ENCODE measurements at places on chromosomes 7 and 10.

- peak; percentile 47 for DNase-seq
These were observed 45.7 kb upstream of the RBM33 start for GRCh38 chr7:155598810-155599210.

DNA sequence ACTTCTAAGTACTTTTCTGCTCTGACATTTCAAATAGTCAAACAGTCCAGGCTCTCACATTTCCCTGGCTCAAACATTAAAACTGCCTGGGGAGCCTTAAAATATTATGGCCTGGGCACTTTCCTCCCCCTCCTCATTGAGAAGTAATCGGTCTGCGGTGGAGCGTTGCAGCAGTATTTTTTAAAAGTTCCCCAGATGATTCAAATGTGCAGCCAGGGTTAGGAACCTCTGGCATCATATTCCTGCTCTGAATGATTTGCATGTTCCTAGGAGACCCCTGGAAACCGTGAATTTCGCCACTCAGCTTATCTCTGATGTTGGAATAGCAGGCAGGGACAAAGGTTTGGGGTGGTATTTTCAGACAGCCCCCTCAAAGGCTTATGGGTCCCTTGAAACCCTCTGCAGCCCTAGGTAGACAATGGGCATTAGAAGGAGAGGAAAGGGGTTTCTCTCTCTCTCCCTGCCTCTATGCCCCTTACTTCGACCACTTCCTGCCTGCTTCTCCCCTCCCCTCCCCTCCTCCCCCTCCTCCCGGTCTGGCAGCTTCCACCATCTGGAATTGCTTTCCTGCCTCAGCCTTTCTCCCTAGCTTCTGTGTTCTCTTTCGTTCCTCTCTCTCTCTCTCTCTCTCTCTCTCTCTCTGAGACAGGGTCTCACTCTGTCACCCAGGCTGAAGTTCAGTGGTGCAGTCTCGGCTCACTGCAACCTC is 622.2 kb downstream of the GALNT17 start:
- no peak for DNase-seq

DNA sequence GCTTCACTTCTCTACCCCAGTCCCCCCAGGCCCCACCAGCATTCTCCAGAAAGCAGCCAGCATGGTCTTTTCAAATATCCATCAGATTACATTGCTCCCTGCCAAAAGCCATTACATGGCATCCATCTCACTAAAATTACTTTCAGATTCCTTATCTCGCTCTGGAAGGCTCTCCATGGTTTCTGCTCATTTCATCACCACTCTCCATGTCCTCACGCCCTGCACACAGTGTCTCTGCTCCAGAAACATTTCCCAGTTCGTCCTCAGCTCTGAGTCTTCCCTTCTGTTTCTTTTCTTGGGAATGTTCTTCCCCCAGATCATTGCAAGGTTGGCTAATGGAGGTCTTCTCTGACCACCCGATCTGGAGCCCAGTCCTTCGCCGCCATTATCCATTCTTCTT is 499.1 kb downstream of the KCNMA1 start:
- no peak for DNase-seq

- DNase-seq = no peak
These were observed 38.8 kb downstream of the NRBF2 start for GRCh38 chr10:63171926-63172325.

DNA sequence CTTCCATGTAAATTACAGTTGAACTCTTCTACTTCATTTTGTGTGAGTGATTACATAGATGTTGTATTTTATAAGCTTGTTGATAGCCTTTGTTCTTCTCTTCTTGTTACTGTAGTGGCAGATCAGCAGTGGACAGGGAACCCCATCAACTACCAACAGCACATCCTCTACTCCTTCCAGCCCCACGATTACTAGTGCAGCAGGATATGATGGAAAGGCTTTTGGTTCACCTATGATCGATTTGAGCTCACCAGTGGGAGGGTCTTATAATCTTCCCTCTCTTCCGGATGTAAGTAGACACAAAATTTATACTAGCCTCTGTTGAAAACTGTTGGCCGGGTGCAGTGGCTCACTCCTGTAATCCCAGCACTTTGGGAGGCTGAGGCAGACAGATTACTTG is 110.7 kb downstream of the TRIM24 start:
- DNase-seq = no peak

GRCh38 chr7:26185131-26185843 is 15.3 kb downstream of the HNRNPA2B1 start:
- DNase-seq = no peak

All from central memory CD4-positive, alpha-beta T cell (primary cell).